Stimulated activated CD8-positive, alpha-beta memory T cell treated with anti-CD3 and anti-CD28 coated beads, Interleukin-4, amount 100 ng/mL, for 1 hour (primary cell): ENCODE measurements at places on chromosomes 3 and 15.

DNA sequence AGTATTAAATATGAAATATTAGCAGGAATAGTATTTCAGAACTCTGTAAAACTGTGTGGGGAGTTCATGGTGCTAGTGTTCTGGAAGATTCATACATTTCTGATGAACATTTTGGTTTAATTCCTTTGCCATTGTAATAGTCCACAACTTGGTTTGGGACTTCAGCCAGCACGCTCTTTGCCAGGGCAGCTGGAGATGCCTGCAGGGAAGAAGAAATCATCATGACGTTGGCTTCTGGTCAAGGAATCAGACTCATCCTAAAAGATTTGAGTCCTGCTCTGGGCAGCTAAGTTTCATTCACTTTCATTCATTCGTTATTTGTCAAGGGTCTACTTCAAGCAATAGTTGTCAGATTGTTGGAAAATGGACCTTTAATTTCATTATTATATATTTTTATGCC is 32.4 kb upstream of the MRPL3 start:
- no peak for DNase-seq

- no peak for DNase-seq
Measured at GRCh38 chr15:83716605-83717004, 62.7 kb downstream of the ADAMTSL3 start.

DNA sequence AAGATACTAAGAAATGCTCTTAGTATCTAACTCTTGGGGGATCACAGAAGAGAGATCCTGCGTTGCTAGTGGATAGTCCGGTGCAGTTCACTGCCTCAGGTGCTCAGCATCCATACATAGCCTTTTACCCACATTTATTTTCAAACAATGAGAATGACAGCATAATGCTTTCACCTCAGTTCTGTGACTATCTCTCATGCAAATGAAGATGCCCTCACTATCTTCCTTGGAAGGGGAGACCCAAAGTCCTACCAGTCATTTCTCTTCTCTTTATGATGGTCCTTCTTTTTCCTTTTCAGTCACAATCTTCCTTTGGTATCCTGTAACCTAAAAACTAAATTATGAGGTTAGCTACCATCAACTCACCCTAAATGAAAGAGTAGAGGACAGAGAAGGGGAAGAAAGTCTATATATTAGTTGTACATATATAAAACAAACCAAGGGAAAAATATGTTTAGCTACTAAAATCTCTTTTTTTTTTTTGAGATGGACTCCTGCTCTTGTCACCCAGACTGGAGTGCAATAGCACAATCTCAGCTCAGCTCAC is 30.9 kb upstream of the SLC28A2 start:
- DNase-seq: no peak

- DNase-seq: no peak
Measured at GRCh38 chr3:190554197-190554596, 40.3 kb downstream of the IL1RAP start.

GRCh38 chr15:63291507-63291906 is 14.1 kb downstream of the APH1B start:
- no peak for DNase-seq

DNA sequence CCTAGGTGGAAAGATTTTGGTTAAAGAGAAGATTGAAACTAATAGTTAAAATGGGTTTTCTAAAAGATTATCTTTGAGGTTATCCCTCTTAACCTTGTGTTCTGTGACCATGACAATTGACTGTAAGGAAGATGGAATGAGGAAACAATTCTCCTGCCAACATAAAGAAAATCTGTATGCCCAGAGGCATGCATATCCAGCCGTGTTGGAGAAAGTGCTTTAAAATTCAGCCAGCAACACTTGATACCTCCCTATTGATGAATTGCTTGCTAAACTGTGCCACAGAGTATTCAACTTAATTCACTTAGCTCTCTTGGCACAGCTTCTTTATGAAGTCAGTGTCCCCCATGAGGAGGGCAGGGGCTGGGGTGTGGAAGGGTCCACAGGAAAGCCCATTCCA is 203.5 kb downstream of the UBE2E2 start:
- DNase-seq: no peak

- DNase-seq: no peak
Measured at GRCh38 chr3:99396651-99397275, 241.6 kb upstream of the COL8A1 start.

GRCh38 chr3:130897316-130897715 is 3.4 kb downstream of the ATP2C1 start:
- DNase-seq: no peak

DNA sequence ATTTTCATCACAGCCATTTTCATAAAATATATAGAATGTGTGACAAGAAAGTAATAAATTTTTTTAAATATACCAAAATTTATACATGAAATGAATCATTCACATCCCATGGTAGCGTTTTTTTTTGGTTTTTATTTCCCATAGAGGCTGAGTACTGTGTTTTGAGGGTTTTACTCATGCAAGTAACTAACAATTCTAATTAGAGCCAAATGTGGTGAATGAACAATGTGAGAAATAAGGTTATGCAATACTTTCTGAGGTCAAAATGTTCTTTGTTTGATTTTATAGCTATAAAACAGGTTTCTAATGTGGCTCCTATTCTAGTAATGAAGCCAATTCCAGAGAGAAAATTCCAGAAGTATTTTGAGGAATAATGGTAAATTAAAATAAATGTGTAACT is 386.8 kb downstream of the TBC1D5 start:
- no peak for DNase-seq

- no peak for DNase-seq
Measured at GRCh38 chr15:42707068-42707467, 29.9 kb downstream of the CDAN1 start.

GRCh38 chr3:25663869-25664811 is 567 bp downstream of the TOP2B start:
- DNase-seq: peak; percentile 28

- no peak for DNase-seq
Measured at GRCh38 chr15:77650265-77650664, 17.6 kb upstream of the LINGO1 start.

DNA sequence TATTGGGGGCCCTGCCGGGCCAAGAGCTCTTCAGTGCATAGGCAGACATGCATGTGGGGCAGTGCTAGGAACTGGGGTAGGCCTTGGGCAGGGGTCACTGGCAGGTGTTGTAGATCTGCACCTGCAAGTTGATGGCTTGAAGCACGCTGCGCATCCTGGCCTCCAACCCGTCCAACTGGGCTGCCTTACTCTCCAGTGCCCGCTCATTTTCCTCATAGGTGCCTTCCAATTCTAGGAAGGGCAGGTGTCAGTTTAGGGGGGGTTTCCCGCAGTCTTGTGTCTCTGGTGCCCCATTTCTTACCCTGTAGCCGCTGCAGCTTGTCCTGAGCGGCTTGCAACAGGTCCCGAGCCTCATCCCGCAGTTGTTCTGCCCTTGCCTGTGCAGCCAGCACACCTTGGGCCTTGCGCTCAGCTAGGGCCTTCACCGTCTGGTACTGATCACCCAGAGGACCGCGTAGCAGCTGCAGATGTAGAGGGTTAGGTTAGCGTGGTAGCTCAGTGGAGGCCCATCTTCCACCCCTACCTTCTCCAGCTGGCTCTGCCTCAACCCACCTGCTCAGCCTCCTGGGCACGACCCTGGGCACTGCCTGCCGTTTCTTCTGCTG is 611 bp upstream of the USP19 start:
- no peak for DNase-seq

- DNase-seq: no peak
Measured at GRCh38 chr3:149234671-149235245, 13.1 kb upstream of the CP start.

- DNase-seq: no peak
Measured at GRCh38 chr15:37981775-37982174, 47.3 kb downstream of the TMCO5A start.

DNA sequence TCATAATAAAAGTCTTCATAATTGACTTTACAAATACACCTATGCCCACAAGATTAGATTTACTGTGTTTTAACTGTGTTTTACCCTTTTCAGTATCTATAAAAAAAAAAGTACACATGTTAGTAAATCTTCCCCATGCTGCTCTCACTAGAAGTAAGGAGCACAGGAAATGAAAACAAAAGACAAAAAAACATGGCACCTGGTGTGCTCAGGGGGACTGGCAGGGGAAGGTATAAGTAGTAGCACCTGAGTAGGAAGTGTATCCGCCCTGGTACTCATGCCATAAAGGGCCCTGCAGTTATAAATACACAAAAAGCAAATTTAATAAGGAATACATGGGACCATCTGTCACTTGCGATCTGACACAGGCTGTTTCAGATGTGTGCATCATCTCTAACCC is 8.9 kb upstream of the ALDH1A2 start:
- DNase-seq: no peak

GRCh38 chr15:87564681-87565080 is 691.9 kb downstream of the NTRK3 start:
- DNase-seq: no peak

- DNase-seq: no peak
Measured at GRCh38 chr3:128554465-128555097, 61.6 kb upstream of the GATA2 start.

- DNase-seq: no peak
Measured at GRCh38 chr3:134197681-134198261, 52.9 kb downstream of the RYK start.

GRCh38 chr3:58553003-58553402 is 16.0 kb upstream of the ACOX2 start:
- no peak for DNase-seq

DNA sequence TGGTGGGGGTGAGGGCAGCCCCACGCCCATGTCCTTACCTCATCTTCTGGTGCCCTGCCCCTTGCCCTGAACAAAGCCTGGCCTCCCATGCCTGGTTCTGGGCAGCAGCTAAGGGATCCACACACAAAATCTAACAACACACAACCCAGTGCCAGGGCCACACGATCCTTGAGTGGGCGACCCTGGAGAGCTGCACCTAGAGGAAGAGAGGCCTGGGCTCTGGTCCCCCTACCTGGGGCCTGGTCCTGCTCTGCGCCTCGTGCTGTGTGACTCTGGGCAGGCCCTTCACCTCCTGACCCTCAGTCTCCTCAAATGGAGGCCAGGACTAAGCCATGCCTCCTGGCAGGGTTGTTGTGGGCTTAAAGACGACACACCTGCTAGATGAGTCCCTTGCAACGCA is 20.0 kb upstream of the C3orf22 start:
- no peak for DNase-seq

GRCh38 chr15:94383706-94384105 is 152.3 kb downstream of the MCTP2 start:
- no peak for DNase-seq
